ENCODE measurements at places on chromosomes 16 and 17.
A peak's percentile ranks its signal among the peaks of the same experiment; 100 is the strongest.

- no peak for DNase-seq
These were observed 15.4 kb downstream of the WNT9B start for GRCh38 chr17:46866747-46867146.

GRCh38 chr16:47627085-47627639 is 166.0 kb downstream of the PHKB start:
- no peak for DNase-seq

DNA sequence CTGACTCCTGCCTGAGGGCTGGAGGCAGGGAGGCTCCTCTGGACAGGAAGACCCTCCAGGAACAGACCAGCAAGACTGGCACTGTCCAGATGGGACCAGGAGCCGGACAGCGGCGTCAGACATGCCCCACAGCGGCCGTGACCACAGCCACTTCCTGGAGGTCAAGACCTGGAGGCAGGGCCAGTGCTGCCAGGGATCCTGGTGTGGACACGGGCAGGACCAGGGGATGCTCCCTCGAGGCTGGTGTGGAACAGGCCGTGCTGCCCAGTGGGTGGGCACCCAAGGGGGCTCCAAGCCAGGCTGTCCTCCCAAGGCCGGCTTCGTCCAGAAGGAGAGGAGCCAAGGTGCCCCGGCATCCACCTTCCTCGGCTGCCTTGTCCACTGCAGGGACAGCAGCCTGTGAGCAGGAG is 4.5 kb upstream of the CCDC57 start:
- no peak for DNase-seq

DNA sequence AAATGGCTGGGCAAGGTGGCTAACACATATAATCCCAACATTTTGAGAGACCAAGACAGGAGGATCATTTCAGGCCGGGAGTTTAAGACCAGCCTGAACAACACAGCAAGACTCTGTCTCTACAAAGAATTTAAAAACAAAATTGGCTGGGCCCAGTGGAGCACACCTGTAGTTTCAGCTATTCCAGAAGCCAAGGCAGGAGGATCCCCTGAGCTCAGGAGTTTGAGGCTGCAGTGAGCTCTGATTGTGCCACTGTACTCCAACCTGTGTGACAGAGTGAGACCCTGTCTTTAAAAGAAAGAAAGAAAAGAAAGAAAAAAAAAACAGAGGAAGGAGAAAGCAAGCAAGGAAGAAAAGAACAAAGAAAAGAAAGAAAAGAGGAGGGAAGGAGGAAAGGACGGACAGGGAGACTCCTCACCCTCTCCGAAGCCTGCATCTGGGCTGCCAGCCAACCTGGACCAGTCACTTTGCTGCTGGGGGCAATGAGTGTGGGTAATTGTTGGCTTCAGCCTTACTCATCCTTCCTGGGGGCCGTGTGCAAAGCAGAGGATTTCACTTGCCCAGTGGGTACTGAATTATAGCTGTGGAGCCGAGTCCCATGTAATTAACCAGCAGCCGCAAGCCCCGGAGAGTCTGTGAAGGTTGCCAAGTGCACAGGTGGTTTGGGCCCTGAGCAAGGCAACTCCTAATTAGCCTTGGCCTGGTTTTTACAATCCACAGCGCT is 6.7 kb upstream of the MT4 start:
- peak; percentile 64 for DNase-seq

- DNase-seq = no peak
These were observed 38.1 kb upstream of the IRX3 start for GRCh38 chr16:54324716-54325115.

DNA sequence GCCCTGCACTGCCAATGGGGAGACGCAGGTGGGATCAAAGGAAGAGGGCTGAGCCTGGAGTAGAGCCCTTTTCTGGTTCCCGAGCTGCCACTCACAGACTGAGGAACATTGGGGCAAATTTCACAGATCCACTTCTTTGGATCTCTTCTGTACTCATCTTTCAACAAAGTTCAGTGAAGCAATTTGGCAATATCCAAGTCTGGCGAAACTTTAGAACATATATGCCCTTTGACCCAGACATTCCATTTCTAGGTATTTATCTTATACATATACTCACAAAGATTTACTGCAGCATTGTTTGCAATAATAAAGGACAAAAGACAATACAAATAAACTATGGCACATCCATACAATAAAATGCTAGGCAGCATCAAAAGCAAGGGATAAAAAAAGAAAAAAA is 4.9 kb downstream of the ZDHHC1 start:
- no peak for DNase-seq

GRCh38 chr16:55760310-55761001 is 72.4 kb downstream of the CES1 start:
- no peak for DNase-seq

- DNase-seq = no peak
These were observed 159.6 kb downstream of the PRKCA start for GRCh38 chr17:66462010-66462409.

DNA sequence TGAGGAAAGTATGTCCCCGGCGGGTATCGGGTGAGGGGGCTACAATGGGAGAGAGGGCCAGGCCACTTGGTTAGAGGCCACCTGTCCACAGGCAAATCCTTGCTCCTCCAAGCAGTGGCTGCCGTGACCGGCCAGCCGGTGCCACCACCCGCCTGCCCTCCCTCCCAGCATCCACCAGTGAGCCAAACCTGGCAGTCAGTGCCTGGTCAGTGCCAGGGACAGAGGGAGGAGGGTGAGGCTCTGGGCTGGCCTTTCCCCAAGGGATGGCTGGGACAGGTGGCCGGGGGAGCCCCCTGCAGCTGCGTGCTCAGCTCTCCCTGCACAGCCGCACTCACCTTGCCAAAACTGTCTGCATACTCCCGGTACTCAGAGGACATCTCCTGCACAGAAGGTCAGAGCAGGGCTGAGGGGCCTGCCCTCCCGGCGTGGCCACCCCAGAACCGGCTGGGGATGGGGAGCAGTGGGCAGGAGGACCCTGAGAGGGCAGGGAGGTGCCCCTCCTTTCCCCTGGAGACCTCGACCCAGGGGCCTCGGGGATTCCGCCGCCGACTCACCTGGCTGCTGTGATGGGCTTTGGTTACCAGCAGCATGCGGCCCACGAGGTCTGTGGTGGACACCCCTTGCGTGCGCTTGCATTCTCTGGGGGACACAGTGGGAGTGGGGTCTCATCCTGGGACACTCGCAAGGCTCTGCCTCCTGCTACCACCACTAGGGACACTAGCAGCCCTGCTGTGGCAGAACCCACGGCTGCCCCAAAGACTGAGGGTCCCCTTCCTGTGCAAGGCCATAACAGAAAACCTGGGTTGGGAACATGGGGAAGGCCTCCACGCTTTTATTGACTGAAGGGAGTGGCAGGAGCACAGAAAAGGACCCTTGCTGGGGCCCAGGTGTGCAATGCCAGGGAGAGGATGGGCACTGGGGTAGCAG is 3.7 kb downstream of the PCYT2 start:
- no peak for DNase-seq

DNA sequence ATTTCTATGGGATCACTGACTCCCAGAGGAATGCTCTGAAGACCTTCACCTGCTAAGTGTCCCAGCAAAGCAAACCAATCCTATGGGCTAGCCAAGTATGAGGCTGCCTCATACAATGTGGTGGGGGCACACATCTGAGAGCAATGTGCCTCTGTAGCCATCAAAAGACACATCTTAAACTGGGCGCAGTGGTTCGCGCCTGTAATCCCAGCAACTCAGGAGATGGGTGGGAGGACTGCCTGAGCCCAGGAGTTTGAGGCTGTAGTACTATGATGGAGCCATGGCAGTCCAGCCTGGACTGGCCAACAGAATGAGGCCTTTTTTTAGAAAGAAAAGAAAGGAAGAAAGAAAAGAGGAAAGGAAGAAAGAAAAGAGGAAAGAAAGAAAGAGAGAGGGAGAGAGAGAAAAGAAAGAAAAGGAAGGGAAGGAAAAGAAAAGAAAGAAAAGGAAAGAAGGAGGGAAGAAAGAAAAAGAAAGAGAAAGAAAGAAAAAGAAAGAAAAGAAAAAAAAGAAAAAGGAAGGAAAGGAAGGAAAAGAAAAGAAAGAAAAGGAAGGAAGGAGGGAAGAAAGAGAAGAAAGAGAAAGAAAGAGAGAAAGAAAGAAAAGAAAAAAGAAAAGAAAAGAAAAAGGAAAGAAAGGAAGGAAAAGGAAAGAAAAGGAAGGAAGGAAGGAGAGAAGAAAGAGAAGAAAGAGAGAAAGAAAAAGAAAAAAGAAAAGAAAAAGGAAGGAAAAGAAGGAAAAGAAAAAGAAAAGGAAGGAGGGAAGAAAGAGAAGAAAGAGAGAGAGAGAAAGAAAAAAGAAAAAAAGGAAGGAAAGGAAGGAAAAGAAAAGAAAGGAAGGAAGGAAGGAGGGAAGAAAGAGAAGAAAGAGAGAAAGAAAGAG is 430.3 kb downstream of the SLC39A11 start:
- no peak for DNase-seq

GRCh38 chr17:59357929-59358328 is 26.5 kb downstream of the YPEL2 start:
- peak; percentile 56 for DNase-seq

DNA sequence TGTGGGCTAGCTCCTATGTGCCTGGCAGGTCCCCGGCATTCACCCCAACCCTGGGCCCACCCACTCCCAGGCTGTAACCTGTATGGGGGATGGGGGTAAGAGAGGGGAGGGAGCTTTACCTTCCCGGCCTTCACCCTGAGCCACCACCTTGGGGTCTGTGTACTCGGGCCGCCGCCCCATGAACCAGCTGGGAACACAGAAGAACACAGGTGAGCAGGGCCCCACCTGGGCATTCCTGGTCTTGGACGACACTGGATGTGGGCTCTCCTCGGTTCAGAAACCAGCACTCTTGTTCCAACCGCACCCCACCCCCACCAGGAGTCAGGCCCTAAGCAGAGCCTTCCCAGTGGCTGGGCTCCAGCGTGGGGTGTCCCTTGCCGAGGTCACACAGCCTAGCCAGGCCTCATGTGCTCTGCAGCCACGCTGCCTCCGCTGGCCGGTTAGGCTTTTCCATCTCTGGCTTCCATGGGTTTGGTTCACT is 18.8 kb downstream of the B9D1 start:
- no peak for DNase-seq

DNA sequence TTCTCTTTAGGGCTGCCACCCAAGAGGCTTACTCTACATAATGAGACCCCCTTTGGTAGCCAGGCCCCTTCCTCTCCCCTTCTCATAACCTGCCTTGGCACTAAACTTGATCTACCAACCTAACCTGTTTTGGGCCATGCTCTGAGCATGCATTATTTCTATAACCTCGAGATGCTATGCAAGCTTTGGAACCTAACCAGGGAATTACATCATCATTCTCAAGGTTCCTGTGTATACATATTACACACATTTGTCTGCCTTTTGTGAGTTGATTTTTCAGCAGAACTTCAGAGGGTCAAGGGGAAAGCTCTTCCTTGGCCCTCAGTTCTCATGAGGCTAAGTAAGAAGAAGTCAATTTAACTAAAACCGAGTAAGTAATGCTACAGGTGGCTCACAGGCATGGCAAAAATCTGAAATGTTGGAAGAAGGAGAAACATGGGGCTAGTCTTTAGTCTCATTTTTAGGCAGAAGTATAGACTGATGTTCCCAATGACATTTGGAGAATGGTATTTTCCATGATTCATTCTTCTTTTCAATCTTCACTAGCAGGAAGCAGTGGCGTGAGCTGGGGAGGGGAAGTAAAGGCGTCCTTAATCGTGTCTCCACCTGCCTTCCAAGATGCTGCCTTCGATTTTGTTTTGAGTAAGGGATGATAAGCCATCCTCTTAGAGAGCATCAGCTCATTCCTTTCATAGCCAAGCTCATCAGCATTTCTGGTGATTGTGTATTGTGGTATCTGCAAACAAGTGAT is 308.4 kb downstream of the ABCC12 start:
- peak; percentile 49 for DNase-seq

DNA sequence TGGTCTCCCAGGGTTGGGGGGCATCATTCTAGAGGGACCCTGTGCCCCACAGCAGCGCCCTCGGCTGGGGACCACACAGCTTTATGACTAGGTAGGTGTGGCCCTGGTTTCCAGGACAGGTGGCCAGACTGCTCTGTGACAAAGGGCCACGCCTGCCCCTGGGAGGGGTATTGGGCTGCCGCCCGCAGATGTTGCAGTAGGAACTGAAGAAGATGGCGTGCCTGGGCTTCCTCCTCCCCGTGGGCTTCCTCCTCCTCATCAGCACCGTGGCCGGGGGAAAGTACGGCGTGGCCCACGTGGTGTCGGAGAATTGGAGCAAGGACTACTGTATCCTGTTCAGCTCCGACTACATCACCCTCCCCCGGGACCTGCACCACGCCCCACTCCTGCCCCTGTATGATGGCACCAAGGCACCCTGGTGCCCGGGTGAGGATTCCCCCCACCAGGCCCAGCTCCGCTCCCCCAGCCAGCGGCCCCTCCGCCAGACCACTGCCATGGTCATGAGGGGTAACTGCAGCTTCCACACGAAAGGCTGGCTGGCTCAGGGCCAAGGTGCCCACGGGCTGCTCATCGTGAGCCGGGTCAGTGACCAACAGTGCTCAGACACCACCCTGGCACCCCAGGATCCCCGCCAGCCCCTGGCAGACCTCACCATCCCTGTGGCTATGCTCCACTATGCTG is at the start of gene SPPL2C:
Gene SPPL2C, plus strand, starts transcription at position 187 of the 681 bp plus-strand sequence. Its CDS starts 26 bp downstream, at position 213.
- DNase-seq = no peak
